ENCODE measurements at places on chromosomes 6 and 20. TPM values are rescaled to one million over a fixed set of nuclear protein-coding genes. Genes with fewer than 3 reads are reported as not detected.

- DNase-seq, result no peak
Measured at GRCh38 chr6:135159531-135159930, 21.6 kb upstream of the MYB start.

- no peak for DNase-seq
Measured at GRCh38 chr20:53352727-53353440, 240.8 kb downstream of the ZNF217 start.

DNA sequence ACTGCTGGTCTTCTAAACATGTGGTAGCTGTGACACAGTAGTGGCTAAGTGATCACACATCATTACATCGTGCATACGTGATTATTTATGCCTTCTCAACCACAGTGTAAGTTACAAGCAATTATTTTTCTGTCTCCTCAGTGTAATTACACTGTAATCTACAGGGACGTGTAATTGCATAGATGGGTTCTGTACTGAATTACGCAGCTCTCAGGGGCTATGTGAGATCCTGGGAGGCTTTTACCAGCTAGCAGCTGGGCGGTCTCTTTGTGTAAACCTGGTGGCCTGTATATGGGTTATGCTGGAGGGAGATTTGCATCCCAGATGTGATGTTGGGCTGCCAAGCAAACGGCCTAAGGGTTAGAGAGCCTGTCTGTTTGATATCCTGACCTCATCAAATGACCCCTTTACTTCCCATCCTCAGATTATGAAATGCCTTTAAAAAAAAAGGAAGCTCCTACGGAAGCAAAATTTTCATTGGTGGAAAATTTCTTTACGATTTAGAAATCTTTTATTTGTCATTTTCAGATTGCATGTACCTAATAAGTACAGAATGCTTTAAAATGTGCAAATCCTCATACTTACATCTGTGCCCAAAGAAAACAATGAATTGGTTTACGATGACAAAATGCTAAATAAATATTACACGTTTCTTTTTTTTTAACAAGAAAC is 402.8 kb upstream of the JAG1 start:
- DNase-seq, result no peak

The IP6K3 gene
- 0.32 TPM for total RNA-seq

The TXNDC5 gene
- total RNA-seq, result 122 TPM

DNA sequence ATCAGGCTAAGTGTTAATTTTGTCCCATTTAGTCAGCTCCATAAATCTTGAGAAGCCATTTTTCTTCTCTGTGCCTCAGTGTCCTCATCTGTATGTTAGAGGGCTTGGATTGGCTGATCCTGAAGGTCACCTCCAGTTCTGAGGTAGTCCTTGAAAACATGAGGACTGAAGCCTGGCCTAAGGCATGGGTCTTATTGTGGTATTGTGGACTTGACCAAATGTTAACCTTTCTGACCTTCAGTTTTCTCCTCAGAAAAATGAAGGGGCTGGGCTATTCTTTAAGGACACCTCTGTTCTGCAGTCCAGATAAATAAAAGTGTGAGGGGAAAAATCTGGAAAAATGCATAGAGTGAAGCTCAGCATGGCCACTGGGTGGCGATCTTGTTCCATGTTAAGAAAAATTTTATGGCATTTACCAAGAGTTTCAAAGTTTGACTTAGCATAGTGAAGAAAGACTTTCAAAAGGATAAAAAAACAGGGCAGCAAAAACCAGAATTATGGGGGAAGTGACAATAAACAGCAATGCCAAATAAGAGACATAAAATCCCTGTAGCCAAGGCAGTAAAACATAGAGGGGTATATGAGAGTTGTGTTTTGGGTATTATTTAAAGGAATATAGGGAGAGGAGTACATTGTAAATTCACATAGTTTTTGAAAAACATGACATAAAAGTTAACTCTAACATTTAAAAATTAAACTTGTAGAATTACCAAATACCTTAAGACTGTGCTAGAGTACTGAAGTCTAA is 13.2 kb upstream of the TFB1M start:
- DNase-seq, result peak; percentile 77

DNA sequence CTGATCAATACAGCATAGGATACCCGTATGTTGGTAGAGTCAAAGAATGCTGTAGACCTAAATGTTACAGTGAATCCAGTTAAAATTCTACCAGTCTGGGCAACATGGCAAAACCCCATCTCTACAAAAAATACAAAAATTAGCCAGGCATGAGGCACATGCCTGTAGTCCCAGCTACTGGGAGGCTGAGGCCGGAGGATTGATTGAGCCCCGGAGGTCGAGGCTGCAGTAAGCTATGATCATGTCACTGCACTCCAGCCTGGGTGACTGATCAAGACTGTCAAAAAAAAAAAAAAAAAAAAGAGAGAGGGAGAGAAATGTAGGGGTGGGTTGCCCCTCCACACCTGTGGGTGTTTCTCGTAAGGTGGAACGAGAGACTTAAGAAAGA is 167.5 kb downstream of the SLC16A10 start:
- DNase-seq, result no peak

The NECAB3 gene
- total RNA-seq, result 25.5 TPM

- peak; percentile 52 for DNase-seq
Measured at GRCh38 chr6:166476634-166477215, 94.0 kb upstream of the MPC1 start.

DNA sequence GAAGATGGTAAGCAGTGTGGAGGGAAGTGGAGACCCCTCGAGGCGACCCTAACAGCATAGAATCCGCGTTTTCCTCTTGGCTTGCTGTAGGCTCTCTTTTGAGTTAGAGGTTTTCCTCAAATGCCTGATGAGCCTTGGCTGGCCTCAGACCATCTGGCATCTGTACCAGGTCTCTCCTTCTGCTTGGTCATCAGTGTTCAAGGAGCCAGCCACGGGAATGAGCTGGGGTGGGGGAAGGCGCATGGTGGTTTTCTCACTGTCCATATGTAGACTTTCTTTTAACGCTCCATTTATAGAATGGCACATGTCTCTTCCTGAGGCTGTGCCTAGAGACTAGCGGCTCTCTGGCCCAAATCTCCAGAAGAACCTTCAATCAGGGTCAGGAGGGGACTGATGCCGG is 8.1 kb upstream of the GUCA1A start:
- no peak for DNase-seq

GRCh38 chr20:7912551-7912950 is 27.7 kb downstream of the HAO1 start:
- DNase-seq, result no peak

DNA sequence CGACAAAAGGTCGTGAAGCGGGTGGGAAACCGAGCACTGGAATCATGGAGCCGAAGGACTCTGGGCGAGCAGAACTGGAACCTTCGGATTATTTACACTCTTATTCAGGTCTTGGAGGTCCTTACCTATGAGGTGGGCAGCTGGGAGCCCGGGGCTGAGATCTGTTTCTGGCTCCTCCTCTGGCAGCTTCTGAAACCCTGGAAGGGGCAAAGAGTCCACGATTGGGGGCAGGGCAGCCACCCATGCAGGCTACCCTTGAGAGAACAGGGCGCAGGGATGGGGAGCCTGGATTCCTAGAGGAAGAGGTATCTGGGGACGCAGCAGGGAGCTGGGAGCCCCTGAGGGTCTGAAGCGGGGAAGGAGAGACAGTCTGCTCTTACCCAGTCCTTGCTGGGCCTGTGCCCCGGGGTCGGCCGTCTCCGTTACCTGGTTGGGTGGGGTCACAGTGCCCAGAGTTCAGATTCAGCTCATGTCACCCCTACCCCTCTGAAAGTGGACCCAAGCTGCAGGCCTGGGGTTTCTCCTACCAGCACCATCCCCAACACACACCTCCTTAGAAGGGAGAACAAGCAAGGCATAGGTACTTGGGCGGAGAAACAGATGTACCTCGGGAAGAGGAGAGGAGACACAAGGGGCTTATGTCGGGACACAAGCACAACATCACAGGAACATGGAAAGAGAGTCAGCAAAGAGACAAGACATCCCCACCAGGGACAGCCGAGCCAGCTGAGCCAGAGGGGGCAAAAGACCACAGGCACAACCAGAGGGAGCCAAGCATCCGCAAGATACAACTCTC is 592 bp downstream of the LTB start:
- DNase-seq, result no peak

The SEC23B gene
- 31.2 TPM for total RNA-seq

GRCh38 chr6:168313431-168314011 is 6.1 kb downstream of the DACT2 start:
- no peak for DNase-seq

- no peak for DNase-seq
Measured at GRCh38 chr6:130152908-130153510, 69.7 kb downstream of the SAMD3 start.

DNA sequence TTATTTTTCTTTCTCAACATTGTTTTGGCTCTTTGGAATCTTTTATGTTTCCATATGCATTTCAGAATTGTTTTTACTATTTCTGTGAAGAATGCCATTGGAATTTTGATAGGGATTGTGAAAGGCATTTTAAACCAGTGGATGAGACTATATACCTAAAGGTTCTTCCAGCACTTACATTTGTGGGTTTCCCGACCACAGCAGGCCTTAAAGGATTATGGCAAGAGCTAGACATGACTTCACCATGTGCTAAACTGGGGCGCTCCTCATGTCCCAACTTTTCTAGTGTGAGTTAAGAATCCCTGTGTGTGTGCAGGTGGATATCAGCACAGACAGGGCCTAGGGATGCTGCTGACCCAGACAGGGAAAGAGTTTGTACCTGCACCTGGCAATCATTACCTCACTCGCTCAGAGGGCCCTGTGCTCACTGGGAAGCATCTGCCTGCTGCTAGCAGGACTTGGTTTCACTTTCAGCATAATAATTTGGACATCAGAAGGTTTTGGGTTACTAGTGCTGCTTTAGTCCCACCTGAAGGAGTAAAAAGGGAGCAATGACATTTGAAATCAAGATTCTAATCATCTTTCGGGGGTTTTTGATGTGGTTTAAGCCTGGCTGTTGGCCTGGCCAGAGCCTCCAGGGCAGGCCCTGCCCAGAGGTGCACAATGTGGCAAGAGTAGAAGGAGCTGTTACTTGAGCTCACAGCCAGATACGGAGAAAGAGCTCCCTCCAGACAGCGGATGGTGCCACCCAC is 137.1 kb downstream of the CDC5L start:
- no peak for DNase-seq

- DNase-seq, result no peak
Measured at GRCh38 chr6:70685494-70686180, 18.0 kb downstream of the SMAP1 start.

The LAMA2 gene
- 139 TPM for total RNA-seq

DNA sequence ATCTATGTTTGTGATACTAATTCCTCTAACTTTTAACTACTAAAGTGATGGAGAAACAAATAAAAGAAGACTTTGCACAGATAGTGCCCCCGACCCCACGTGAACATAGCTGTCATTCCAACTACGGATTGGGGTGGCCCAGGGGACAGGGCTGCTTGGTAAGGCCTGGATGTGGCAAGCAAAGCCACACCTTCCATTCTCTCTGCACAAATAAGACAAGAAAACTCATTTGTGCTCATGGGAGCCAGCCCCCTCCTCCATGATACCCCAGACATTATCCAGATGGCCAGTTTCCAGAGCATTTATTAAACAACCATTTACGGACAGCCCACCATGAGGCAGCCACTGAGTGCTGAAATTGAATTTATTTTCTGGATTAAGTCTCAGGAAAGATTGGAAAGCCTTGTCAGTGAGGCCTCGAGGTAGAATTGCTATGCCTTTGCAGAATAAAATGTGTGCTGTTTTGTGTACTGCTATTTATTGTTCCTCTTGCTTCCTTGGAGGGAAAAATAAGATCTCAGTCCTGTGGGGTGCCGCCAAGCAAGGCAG is 151.2 kb downstream of the UNC5CL start:
- DNase-seq, result no peak

- peak; percentile 66 for DNase-seq
Measured at GRCh38 chr6:31690231-31691077, 9.6 kb upstream of the LY6G5C start.

GRCh38 chr20:31819083-31819784 is at the start of gene MYLK2:
Gene MYLK2 (plus strand): TSS chr20:31819356. CDS start chr20:31819581, 225 bp downstream.
- DNase-seq, result no peak

The LINC00237 gene
- not detected for total RNA-seq

Measured in posterior vena cava (tissue), 2 donors.